ENCODE measurements at places on chromosomes 3 and 15. TPM values are rescaled to one million over a fixed set of nuclear protein-coding genes. Genes with fewer than 3 reads are reported as not detected.

C3orf49 gene
- not detected for total RNA-seq

PLD1 gene
- total RNA-seq = 44.6 TPM

ZIC4 gene
- total RNA-seq = not detected

P2RY14 gene
- 0.14 TPM for total RNA-seq

CSPG4 gene
- 0.19 TPM for total RNA-seq

TTLL13 gene
- 0.58 TPM for total RNA-seq

GRCh38 chr3:115761927-115762305 lies 138.6 kb downstream of the GAP43 start:
- DNase-seq = no peak

DNA sequence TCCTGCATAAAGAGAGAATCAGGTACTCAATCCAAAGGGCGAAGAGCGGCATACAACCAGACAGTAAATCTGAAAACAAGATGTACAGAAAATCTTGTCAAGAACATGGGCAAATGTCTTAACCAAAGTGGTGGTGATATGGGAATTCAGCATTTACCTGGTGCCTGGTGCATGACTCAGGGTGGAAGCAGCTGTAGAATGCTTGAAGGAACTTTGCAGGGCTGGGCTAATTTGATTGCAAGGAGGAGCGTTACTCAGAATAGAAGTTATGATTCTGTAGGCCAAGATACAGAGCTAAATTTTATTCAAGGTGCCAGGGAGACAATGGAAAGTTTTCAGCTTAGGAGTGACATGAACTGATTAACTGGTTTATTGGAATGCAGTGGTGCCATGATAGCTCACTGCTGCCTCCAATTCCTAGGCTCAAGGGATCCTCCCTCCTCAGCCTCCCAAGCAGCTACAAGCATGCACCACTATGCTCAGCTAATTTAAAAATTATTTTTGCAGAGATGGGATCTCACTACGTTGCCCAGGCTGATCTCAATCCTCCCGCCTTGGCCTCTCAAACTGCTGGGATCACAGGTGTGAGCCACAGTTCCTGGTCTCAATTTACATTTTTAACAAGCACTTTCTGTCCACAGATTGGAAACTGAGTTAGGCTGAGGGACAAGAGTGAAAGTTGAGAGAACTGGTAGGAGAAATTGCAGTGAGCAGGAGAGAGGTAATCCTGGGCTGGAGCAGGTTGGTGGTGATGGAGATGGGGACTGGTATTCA lies 91.5 kb upstream of the TBC1D5 start:
- no peak for DNase-seq

GRCh38 chr3:140469491-140469890 lies 208.4 kb upstream of the TRIM42 start:
- no peak for DNase-seq

- no peak for DNase-seq
Observed at GRCh38 chr3:96755519-96755918, 58.9 kb upstream of the EPHA6 start.

DNA sequence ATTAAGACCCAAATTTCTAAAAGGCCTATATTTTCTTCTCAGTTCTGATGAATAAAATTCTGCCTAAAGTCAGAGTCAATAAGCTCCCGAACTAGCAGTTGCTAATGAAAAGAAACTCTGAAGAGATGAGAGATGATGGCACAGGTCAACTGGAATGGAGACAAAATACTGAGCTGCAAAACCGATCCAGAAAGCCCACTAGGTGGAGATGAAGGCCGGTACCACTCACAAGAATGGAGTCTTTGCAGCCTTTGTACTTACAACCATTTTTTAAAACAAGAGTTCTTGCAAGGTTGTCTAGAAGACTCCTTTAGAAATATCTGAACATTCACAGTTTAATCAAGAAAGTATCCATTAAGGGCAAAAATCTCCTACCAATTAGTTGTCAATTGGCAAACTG lies 119.9 kb upstream of the TJP1 start:
- no peak for DNase-seq

- no peak for DNase-seq
Observed at GRCh38 chr15:62462721-62463120, 297.6 kb upstream of the C2CD4B start.

GRCh38 chr3:128151758-128152274 lies 1.5 kb upstream of the EEFSEC start:
- no peak for DNase-seq

- no peak for DNase-seq
Observed at GRCh38 chr3:170802164-170803151, 67.5 kb downstream of the RPL22L1 start.
